ENCODE measurements at places on chromosomes 5 and 9.

DNA sequence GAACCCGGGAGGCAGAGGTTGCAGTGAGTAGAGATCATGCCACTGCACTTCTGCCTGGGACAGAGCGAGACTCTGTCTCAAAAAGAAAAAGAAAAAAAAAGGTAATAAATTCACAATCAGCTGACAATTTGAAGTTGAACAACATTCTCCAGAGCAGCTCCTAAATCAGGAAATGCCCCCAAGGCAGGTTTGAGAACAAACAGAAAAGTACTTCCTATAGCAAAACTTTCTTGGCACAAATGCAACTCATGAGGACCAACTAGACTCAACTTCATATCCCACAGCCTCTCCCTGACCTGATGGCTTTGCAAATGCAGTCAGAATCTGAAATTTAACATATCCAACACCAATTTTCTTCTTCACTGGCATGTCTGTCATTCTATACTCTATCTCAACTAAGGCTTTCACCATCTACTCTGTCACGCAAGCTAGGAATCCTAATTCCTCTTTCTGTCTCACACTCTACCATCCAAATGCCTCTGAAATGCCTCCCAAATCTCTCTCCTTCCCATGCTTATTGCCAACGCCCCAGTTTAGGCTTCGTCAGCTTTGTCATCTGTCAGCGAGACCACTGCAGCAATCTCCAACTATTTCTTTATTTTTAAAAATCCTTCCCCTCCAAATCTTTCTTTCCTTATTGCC, 113.3 kb downstream of the MAPKAP1 start:
- DNase-seq: no peak

GRCh38 chr9:91426123-91426745, 2.6 kb upstream of the NFIL3 start:
- peak; percentile 41 for DNase-seq

- DNase-seq: no peak
Observed at GRCh38 chr5:43353668-43354067, 40.5 kb upstream of the HMGCS1 start.

DNA sequence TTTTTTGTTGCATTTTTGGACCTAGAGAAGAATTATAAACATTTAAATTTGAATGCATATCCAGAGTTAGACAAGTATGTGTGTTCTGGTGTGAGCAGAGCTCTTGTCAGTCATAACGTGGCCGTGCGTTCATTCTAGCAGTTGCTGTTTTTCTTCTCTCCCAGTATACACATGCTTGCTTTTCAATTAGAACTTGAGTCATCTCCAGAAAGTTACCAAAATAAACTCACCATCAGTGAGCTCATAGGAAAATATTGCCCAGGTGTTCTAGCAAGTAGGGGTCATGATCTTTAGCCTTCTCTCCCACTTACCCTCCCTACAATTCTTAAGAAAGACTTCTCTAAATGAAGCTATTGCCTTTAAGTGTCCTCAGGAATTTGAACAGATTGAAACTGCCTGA, 247.5 kb upstream of the TUT7 start:
- DNase-seq: peak; percentile 28

GRCh38 chr9:79925326-79925725, 353.6 kb downstream of the TLE4 start:
- no peak for DNase-seq

- no peak for DNase-seq
Observed at GRCh38 chr5:179860301-179860700, 1.7 kb upstream of the MRNIP start.

GRCh38 chr5:149452007-149452664, 73.0 kb upstream of the IL17B start:
- peak; percentile 57 for DNase-seq

- DNase-seq: no peak
Observed at GRCh38 chr5:109218818-109219217, 191.0 kb downstream of the PJA2 start.

- DNase-seq: no peak
Observed at GRCh38 chr5:179187229-179187678, 127.1 kb downstream of the ZNF354C start.

- peak; percentile 73 for DNase-seq
Observed at GRCh38 chr9:91421128-91421765, 2.4 kb downstream of the NFIL3 start.

- DNase-seq: no peak
Observed at GRCh38 chr9:96646081-96646991, 8.8 kb downstream of the PRXL2C start.

DNA sequence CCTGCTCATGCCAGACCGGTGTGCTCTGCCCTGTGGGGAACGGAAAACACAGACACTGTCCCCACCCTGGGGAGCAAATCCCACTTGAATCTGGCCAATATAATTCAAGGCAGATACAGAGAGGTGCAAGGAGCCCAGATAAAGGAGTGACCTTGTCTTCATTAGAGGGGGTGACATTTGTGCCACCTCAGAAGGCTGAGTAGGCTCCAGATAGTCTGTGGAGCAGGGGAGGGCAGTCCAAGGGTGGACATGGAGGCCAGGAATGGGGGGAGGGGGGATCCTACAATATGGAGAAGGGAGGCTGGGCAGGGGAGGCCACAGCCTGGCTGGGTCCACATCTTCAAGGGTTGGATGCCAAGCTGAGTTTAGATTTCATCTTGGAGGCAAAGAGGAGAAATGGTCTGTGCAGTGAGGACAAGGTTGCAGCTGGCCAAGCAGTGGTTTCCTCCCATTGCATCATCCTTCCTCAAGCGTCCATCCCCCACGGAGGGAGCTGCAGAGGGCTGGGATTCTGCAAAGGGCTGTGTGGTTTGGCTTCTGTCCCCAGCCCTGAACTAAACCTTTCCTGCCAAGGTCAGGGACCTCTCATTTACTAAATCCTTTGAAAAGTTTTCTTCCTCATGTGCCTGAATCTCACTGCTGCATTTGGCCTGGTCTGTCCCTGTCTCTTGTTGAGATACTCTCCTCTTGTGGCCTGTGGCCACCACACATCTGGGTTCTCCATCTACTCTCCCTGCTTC, 60.1 kb downstream of the GALNT12 start:
- DNase-seq: peak; percentile 77

DNA sequence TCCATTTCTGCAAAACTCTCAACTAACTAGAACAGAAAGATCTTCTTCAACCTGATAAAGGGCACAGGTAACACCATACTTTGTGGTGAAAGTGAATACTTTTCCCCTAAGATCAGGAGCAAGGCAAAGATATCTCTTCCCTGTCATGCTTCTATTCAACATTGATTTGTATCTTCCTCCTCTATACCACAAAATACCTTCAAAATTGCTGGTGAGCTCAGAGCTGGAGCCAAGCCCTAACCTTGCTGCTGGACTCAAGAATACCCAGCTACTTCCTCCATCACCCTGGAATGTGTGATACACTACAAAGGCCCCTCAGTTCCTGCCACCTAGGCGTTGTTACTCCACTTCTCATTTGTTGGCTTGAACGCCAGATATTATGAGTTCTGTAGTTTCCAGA, 499.0 kb downstream of the ACTL7B start:
- DNase-seq: no peak

DNA sequence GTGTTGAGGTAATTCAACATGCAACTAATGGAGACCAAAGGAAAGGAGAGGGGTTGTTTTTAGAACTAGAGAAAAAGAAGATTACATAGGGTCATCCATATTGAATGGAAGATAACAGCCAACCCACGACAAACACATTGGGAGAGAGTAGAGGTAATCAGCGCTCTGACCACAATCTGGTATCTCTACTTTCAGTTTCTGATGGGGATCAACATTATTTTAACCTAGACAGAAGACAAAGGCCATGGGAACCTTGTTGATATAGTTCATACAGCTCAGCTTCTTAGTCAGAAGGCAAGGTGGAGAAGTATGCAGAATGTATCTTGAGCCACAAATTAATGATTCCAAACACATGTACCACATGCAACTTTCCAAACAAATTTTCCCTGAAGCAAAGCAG, 537.1 kb upstream of the ST8SIA4 start:
- no peak for DNase-seq

GRCh38 chr9:120950421-120951388, 24.1 kb upstream of the TRAF1 start:
- DNase-seq: no peak

DNA sequence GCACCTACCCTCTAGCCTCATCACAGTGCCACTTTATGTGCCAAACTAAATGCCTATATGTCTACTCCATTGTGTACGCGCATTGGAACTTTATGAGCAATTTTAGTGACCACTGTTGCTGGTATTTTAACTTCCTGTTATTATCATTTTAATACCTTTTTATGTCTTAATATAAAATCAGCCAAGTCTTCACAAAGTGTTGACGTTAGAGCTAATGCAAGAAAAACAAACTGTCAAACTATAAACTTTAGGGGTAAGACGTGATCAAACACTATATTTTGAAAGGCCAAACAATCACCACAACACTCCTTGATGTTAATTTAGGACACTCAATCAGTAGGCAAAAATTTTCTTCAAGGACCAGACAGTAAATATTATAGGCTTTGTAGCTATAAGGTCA, 73.9 kb downstream of the PRELID2 start:
- no peak for DNase-seq

- no peak for DNase-seq
Observed at GRCh38 chr5:165244407-165244806, 1739.0 kb downstream of the MAT2B start.

GRCh38 chr9:14532456-14533115, 160.6 kb downstream of the ZDHHC21 start:
- no peak for DNase-seq

GRCh38 chr5:96614110-96614691, 48.0 kb upstream of the CAST start:
- DNase-seq: peak; percentile 95

GRCh38 chr5:119022017-119022745, 33.8 kb upstream of the DTWD2 start:
- peak; percentile 54 for DNase-seq

GRCh38 chr5:31809050-31809870, 170.3 kb downstream of the PDZD2 start:
- peak; percentile 87 for DNase-seq

- DNase-seq: no peak
Observed at GRCh38 chr9:82681809-82682208, 381.1 kb downstream of the RASEF start.

- DNase-seq: peak; percentile 10
Observed at GRCh38 chr9:15927161-15927560, 374.3 kb downstream of the CCDC171 start.

DNA sequence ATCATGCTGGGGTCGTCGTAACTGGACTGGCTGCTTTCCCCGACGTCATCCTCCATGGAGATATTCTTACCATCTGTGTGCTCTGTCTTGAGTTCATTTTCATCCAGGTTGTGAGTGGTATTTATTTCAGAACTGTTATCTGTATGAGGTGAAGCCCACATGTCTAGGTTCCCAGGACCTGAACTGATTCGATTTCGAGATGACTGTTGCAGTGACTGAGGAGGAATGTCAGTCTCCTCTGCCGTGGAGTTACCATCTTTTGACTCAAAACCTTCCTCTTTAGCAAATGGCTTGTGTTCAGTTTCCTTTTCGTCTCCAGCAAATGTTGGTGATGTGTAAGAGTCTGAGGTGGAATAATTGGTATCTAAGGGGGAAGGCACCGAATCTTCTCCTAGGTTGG, 55.2 kb upstream of the PCA3 start:
- no peak for DNase-seq

DNA sequence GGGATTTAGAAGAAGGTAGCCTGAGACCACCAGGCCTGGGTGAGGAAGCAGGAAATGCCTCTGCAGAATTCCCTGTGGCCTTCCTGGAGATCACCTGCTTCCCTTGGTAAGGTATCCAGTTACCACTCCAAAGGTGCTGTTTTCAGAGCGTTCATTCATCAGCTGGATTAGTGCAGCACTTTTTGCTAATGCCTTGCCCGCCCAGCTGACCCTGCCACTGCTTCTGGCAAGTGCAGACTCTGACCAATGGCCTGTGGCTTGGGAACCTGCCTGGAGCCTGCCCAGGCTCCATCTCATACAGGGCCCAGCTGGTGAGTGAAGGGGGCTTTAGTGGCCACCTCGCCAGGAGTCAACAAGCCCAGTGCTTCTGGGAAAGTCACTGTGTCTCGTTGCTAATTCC, 48.6 kb downstream of the FOXI1 start:
- DNase-seq: no peak

- DNase-seq: no peak
Observed at GRCh38 chr5:157484768-157485167, 24.8 kb downstream of the NIPAL4 start.

DNA sequence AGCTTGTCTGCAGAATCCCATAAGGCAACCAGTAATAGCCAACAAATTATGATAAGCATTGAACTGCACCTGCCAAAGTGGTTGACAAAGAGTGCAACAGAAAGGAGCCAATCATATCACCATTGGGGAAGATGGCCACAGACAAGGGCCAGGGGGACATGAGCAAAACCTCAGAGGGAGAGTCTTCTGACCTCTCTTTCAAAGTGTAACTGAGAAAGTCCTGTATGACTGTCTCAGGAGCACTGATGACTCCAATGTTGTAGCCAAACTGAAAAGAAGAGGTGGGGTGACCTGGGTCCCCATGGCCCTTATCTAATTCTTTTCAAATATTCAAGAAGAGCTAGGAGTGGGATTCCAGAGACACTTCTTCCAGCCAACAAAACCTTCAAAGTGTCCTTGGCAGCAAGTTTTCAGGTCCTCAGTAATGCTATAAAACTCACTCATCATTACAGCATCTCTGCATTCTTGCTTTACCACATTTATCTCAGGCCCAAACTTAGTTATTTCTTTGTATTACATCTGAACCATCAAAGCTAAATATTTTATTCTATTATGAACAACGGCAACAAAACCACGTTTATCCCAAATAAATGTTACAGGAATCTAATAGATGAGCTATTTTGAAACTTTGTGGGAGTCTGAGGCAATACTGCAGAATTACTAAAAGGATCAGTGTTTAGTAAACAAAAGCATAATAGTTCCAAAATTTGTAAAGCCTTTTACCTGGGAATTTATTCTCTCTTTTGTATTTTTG, 24.4 kb downstream of the FBLL1 start:
- DNase-seq: no peak

- DNase-seq: no peak
Observed at GRCh38 chr5:57509501-57510260, 27.1 kb upstream of the ACTBL2 start.

- DNase-seq: peak; percentile 20
Observed at GRCh38 chr5:674630-675011, 18.5 kb downstream of the TPPP start.

- DNase-seq: no peak
Observed at GRCh38 chr5:176579323-176579722, 30.2 kb downstream of the CDHR2 start.

DNA sequence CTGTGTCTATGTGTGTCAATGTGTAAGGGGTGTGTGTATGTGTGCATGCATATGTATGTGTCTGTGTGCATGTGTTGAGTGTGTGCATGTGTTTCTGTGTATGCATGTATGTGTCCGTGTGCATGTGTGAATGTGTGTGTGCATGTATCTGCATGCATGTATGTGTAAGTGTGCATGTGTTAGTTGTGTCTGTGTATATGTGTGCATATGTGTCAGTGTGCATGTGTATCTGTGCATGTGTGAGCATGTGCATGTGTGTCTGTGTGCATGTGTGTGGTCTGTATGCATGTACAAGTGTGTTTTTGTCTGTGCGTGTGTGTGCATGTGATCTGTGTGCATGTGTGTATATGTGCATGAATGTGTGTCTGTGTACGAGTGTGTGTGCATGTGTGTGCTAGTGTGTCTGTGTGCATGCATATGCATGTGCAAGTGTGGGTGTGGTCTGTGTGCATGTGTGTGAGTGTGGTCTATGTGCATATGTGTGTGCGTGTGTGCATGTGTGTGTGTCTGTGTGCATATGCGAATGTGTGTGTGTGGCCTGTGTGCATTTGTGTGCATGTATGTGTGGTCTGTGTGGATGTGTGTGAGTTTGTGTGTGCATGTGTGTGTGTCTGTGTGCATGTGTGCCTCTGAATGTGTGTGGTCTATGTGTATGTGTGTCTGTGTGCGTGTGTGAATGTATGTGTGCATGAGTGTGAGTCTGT, 9.6 kb downstream of the FAM163B start:
- DNase-seq: no peak
